ENCODE measurements at places on chromosomes 2 and 18. TPM values are rescaled to one million over a fixed set of nuclear protein-coding genes. Genes with fewer than 3 reads are reported as not detected.

The EFEMP1 gene
- total RNA-seq, result 246 TPM

The SPHKAP gene
- total RNA-seq, result 0.52 TPM

The CGREF1 gene
- 23.9 TPM for total RNA-seq

The RANBP2 gene
- 87.1 TPM for total RNA-seq

The C2orf92 gene
- 4.6 TPM for total RNA-seq

The TCF23 gene
- total RNA-seq, result 8.4 TPM

The NYAP2 gene
- not detected for total RNA-seq

DNA sequence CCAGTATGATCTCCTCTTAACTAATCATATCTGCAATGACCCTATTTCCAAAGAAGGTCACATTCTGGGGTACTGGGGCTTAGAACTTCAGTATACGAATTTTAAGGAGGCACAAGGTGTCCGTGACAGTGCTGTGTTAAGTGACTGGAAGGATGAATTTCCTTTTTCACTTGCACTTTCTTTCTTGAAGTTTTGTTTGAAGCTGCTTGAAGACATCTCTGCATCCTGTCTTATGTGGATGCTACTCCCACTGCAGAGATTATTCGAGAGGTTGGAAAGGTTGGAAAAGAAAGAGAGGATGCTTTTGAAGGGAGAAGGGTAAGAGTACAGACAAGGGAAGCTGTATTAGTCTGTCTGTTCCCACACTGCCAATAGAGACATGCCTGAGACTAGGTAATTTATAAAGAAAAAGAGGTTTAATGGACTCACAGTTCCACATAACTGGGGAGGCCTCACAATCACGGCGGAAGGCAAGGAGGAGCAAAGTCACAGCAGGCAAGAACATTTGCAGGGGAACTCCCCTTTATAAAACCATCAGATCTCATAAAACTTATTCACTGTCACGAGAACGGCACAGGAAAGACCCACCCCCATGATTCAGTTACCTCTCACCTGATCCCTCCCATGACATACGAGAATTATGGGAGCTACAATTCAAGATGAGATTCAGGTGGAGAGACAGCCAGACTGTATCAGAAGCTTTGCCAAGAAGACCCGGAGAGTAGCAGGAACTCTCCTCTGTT, 3.6 kb upstream of the RNF144A start:
- H3K4me1 ChIP-seq, result no peaks in the 10 kb centered on the region
- no peaks in the 10 kb centered on the region for H3K36me3 ChIP-seq
- H3K27ac ChIP-seq, result no peak overlapping the region
- no peak for DNase-seq
- no peaks in the 10 kb centered on the region for H3K27me3 ChIP-seq

DNA sequence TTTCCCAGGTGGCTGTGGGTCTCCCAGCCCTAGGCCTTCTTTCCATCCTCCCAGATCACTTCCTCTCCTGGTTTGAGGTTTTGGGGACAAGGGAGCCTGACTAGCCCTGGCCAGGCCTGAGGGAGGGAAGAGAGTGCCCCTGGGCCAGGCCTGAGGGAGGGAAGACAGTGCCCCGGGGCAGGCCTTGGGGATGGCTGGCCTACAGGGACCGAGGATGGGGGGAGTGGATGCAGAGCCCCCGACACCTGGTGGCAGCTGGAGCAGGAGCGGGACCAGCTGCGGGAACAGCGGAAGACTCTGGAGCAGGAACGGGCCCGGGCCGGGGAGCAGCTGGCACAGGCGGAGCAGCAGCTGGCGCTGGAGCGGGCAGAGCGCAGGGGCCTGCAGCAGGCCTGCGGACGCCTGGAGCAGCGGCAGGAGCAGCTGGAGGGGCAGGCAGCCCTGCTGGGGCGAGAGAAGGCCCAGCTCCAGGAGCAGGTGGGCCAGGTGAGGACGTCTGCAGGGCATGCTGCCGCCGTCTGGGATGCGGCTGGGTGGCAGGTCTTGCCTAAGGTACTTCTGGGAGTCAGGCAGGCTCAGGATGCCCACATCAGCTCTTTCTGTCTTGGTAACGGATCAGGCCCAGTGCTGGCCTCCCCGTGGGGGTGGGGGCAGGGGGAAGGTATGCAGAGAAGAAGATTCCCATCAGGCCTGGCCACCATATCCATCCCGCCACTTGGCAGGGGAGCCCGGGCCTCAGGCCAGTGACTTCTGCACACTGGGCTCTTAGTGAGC, 29.2 kb downstream of the CROCC2 start:
- H3K4me1 ChIP-seq, result peaks cover 8% of the 10 kb centered on the region
- no peaks in the 10 kb centered on the region for H3K36me3 ChIP-seq
- H3K4me3 ChIP-seq, result no peak overlapping the region
- DNase-seq, result peak; percentile 35
- H3K27ac ChIP-seq, result no peak overlapping the region

- no peaks in the 10 kb centered on the region for H3K27me3 ChIP-seq
- H3K4me3 ChIP-seq, result no peak overlapping the region
Observed at GRCh38 chr2:207987025-207987716, 38.2 kb downstream of the PLEKHM3 start.

DNA sequence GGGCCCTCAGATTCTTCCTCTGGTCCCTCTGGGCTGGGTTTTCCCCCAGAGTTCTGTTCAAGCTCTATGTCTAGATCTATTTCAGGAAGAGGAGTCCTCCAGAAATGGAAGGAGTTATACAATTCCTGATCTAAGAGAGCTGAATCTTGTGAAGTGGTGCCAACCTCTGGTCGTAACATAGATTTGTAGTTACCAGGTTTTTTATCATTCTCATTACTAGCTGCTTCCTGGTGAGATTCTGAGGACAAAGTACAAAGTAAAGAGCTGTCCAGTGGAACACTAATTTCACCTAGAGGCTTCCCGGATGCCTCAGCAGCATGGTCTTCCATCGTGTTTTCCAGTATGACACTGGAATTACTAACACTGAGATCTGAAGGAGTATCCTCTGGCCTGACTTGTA, 44.1 kb downstream of the PPP4R1 start:
- H3K27me3 ChIP-seq, result no peaks in the 10 kb centered on the region
- H3K4me1 ChIP-seq, result peaks cover 3% of the 10 kb centered on the region
- no peak overlapping the region for H3K27ac ChIP-seq
- DNase-seq, result no peak

DNA sequence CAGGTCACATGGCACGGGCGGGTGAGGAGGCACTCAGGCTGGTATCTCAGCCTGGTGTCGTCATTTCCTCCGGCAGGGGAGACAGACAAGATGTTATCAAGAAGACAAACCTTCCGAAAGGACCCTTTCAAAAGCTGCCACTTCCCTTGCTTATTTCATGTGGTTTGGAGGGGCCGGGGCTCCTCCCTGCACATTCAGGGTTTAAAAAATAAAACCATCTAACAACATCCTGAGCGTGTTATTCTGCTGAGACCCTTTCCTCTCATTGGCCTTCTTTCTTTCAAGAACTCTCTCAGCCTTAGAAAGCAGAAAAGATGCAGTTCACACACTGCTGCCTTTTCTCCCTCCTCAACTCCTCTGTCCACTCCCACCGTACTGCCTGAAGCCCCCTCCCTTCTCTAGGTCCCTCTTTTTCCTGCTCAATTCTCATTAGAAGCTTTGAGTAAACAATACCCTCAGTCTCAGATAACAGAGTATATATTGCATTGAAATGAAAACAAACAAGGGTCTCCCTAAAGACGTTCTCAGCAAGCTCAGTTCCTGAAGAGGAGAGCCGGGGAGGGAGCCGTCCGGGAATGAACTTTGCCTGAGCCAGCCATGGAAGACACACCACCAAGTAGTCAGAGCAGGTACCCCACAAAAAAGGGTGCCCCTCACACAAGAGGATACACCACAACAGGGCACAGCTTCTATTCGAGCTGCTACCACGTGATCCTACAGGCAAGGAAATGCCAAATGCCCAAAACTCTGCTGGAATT, 9.7 kb downstream of the SMAD7 start:
- no peaks in the 10 kb centered on the region for H3K27me3 ChIP-seq
- no peak for DNase-seq
- H3K4me1 ChIP-seq, result peaks cover 49% of the 10 kb centered on the region
- H3K4me3 ChIP-seq, result no peak overlapping the region
- no peaks in the 10 kb centered on the region for H3K36me3 ChIP-seq
- H3K27ac ChIP-seq, result peak overlapping the region; percentile 44

- H3K36me3 ChIP-seq, result no peaks in the 10 kb centered on the region
- no peak for DNase-seq
- no peak overlapping the region for H3K27ac ChIP-seq
- no peaks in the 10 kb centered on the region for H3K27me3 ChIP-seq
- H3K4me3 ChIP-seq, result no peak overlapping the region
Observed at GRCh38 chr2:124027182-124027581, 2.1 kb downstream of the CNTNAP5 start.

DNA sequence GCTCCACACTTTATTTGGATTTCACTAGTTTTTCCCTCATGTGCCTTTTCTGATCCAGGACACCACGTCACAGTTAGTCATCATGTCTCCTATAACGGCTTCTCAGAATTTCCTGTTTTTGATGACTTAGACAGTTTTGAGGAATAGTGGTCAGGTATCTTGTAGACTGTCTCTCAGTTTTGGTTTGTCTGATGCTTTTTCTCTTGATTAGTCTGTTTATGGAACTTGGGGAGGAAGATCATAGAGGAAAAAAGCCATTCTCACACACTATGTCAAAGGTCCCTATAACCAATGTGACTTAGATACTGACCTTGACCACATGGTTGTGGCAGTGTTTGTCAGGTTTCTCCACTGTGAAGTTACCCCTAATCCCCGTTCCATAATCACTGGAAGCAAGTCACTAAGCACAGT, 89.0 kb downstream of the RAPH1 start:
- no peak overlapping the region for H3K27ac ChIP-seq
- H3K4me3 ChIP-seq, result no peak overlapping the region
- H3K4me1 ChIP-seq, result no peaks in the 10 kb centered on the region
- no peaks in the 10 kb centered on the region for H3K27me3 ChIP-seq
- no peaks in the 10 kb centered on the region for H3K36me3 ChIP-seq

DNA sequence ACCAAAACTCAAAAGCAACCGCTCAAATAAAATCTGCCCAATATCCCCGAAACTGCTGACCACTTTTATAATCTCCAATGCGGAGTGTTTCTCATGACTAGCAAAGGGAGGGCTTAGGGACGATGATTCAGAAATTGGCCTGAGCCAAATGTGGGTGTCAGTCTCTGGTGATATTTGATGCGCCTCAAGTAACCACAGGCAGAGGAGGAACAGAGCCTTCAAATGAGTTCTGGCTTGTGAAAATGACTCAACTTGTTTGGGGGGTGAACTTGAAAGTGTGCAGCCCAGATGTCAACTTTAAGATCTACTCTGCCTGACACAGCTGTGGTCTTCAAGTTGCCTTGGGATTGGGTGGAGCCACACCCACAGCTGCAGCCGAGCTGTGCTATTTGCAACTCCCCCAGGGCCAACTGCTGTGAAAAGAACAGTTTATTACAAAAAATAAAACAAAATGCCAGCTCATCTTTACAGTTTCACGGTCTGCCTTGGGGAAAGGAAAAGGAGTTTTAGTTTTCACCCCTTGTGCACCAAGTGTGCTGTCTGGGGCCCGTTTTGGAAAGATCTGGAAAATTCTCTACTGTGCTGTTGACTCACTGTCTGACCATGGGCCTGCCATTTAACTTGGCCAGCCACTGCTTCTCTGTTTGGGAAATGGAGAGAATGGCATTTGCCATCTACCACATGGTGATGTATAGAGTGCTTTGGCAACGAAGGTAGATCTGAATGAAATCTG, 222.1 kb downstream of the MTX2 start:
- H3K4me3 ChIP-seq, result no peak overlapping the region
- H3K36me3 ChIP-seq, result no peaks in the 10 kb centered on the region
- DNase-seq, result peak; percentile 76
- peaks cover 7% of the 10 kb centered on the region for H3K4me1 ChIP-seq

- H3K36me3 ChIP-seq, result no peaks in the 10 kb centered on the region
- DNase-seq, result no peak
- H3K4me3 ChIP-seq, result no peak overlapping the region
- no peaks in the 10 kb centered on the region for H3K27me3 ChIP-seq
Observed at GRCh38 chr18:10114717-10115463, 201.1 kb downstream of the VAPA start.

DNA sequence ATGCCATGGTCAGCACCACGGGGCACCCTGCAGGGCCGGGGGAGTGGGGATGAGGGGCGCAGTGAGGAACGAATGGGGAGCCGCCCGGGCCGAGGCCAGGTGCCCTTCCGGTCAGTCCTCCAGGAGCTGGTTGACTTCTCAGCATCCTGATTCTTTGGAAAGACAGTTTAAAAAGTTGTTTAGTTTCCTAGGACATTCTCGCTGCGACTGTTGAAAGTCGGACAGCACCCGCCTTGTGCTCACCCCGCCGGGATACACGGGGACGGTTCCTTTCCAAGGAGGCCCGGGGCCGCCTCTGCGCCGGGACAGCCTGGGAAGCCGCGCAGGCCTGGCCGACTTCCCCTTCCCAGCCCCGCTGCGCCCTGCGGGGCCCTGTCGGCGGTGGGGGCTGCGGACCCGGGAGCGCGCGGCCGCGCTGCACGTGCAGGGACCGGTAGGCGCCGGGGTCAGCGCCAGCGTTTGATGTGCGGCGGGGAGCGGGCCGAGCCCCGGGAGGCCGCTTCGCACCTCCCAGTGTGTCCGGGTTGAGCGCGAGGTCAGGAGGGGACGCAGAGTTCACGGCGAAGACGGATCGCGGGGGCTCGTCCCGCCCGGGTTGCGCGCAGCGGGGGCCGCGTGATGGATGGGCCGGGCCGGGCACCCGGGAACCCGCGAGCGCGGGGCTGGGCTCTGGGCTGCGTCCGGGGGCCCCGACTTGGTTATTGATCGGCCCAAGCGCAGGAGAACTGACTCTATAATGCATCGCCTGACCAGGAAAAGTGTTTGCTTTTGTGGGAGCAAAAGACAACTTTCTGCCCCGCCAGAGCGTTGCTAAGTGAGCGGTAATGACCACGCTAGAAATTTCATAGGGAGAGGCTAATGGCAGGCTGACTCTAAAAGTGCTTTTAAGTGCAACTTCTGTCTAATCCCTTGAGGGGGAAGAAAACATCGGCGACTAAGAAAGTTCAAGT, 28.0 kb upstream of the SMIM21 start:
- peak overlapping the region; percentile 51 for H3K4me3 ChIP-seq
- peak overlapping the region; percentile 82 for H3K27ac ChIP-seq
- no peaks in the 10 kb centered on the region for H3K36me3 ChIP-seq
- no peaks in the 10 kb centered on the region for H3K27me3 ChIP-seq
- H3K4me1 ChIP-seq, result peaks cover 8% of the 10 kb centered on the region
- peak; percentile 32 for DNase-seq

- no peak overlapping the region for H3K4me3 ChIP-seq
- no peaks in the 10 kb centered on the region for H3K27me3 ChIP-seq
- peaks cover 4% of the 10 kb centered on the region for H3K4me1 ChIP-seq
- H3K27ac ChIP-seq, result no peak overlapping the region
- DNase-seq, result no peak
- no peaks in the 10 kb centered on the region for H3K36me3 ChIP-seq
Observed at GRCh38 chr18:35283923-35284794, 5.9 kb downstream of the ZSCAN30 start.

- no peak overlapping the region for H3K4me3 ChIP-seq
- no peak overlapping the region for H3K27ac ChIP-seq
- no peaks in the 10 kb centered on the region for H3K36me3 ChIP-seq
- no peak for DNase-seq
Observed at GRCh38 chr2:6915399-6915798, 1.8 kb upstream of the RNF144A start.

- peak overlapping the region; percentile 59 for H3K27ac ChIP-seq
- no peaks in the 10 kb centered on the region for H3K27me3 ChIP-seq
- no peaks in the 10 kb centered on the region for H3K36me3 ChIP-seq
- DNase-seq, result peak; percentile 57
- no peak overlapping the region for H3K4me3 ChIP-seq
Observed at GRCh38 chr2:177332026-177332991, 60.3 kb upstream of the AGPS start.
